ENCODE measurements at places on chromosomes 4 and X.

DNA sequence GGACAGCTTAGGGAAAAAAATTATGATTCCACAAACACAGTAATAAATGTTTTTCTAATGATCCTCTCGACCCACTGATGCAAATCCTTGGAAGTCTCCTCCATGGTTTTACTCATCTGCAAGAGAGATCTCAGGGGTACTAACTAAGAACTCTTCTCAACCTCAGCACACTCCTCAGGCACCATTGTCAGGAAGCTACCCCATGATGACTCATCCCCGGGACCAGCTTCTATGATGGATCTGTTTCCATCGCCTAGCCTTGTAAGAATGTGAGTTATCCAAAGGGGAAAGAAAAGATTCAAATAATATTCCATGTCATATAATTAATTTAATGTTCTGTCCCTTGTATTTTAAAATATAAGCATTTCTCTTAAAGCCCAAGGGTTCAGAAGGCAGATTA lies 816.1 kb upstream of the IGFBP7 start:
- no peak for DNase-seq

GRCh38 chr4:155339588-155339987 lies 37.2 kb downstream of the MAP9 start:
- DNase-seq = no peak

- DNase-seq = no peak
These were observed 61.6 kb upstream of the TMEM33 start for GRCh38 chr4:41873380-41874295.

DNA sequence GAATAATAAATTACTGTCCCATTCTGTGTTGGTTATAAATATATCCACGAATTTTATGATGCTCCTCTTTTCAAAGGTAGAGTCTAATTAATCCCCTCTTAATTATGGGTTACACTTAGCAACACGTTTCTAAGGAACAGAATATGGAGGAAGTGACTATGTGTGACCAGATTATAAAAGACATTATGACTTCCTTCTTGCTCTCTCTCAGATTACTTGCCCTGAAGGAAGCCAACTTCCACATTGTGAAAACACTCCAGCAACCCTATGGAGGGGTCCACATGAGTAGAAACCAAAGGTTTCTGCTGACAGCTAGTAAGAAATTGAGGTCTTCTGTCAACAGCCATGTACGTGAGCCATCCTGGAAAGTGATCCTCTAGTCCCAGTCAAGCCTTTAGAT lies 59.3 kb downstream of the WDFY3 start:
- DNase-seq = no peak

DNA sequence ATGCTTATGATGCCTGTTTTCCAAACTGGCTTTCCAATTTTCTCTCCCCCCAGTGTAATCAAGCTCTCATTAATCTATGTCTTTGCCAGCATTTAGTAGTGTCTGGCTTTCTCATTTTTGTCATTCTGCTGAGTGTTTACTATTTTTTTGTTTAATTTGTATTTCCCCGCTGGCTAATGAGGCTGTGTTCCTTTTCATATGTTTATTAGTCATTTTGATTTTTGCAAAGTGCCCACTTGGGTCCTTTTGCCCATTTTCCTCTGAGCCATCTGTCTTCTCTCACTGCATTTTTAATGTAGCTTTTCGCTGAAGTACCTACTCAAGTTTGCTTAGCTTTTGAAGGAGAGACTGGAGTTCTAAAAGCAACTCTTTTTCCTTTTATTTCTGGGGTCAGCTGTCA lies 14.7 kb downstream of the DCK start:
- no peak for DNase-seq

- DNase-seq = no peak
These were observed 243.4 kb upstream of the STS start for GRCh38 chrX:6904156-6904555.

- peak; percentile 78 for DNase-seq
These were observed 78.8 kb downstream of the CLDN22 start for GRCh38 chr4:183241322-183241640.

DNA sequence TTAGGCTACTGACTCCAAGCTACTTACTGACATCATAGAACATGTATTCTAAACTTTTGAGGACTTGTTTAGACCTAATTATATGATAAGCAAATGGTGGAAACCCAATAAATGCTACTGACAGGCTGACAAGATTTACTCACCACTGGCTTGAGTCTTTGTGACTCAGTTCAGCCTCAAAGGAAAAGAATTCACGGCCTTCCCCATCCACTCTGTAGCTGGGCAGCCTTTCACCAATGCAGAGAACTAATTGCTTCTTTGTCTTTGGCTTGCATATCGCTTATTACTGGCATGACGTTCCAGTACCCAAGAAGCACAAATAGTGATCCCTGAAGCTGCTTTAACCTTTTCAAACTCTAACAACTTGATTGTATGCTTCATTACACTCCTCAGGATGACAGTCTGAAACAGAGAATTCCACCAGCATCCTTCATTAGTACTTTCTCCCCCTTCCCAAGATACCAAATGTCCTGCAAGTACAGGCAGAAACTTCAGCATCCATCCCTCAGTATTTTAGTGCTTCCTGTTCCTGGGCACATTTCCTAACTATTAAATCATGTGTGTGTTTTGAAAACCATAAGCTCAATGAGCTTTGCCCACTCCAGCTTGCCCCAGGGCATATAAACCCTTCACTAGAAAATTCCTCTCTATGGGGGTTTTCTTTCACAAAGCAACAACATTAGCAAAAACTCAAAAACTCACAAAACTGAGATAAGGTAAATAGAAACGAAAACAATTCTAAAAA lies 298.1 kb upstream of the SLC7A11 start:
- no peak for DNase-seq

DNA sequence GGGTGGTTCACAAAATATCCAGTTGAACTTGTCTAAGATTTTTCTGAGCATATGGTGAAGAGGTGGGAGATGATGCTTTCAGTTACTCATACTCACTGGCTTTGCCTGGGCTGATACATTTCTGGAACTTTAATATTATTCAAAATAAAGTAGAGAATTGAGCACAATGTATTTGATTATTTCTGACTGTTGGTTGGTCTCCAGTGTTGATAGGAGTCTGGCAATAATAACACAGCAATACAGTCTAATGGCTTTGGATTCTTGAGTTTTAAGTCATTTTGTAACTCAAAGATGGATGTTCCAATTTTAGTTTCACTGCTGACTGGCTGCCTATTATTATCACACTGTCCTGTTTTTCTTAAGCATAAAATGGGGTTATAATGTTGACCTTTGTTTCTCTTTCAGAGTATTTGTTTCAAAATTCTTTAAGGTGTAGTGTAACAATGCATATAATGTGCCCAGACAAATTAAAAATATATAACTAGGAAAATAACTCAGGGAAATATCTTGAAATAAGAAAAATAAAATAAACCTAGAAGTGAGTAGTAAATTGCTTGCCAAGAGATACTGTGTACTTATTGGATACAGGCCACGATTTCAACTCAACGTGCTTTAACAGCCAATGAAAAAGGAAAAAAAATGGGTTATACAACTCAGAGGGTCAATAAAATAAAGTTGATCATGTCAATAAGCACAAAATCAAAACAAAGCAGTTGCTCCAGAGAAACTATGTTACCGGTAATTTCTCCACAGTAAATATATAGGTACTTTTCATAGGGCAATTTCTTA lies 99.0 kb downstream of the ARSJ start:
- DNase-seq = no peak

DNA sequence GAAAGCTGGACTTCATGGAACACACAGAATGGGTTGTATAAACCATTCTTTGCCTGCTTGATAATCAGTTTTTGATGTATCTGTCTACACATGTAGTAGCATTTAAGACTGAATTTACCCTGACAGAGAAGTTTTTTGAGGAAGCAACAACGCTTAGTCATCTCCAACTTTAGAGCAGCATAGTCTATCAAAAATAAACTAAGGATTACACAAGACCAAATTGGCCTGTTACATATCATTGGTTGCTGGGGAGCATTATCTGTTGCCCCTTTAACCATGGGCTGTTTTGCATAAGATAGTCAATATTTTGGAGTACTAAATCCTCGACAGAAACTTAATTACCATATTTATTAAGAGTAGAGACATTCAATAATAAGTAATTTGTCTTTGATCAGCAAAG lies 347.4 kb downstream of the FAM47B start:
- no peak for DNase-seq

DNA sequence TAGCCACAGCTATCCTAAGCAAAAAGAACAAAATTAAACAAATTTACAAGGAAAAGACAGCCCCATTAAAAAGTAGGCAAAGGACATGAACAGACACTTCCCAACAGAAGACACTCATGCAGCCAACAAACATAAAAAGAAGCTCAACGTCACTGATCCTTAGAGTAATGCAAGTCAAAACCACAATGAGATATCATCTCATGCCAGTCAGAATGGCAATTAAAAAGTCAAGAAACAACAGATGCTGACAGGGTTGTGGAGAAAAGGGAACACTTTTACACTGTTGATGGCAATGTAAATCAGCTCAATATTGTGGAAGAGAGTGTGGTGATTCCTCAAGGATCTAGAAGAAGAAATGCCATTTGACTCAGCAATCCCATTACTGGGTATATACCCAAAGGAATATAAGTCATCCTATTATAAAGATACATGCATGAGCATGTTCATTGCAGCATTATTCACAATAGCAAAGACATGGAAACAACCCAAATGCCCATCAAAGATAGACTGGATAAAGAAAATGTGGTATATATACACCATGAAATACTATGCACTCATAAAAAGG lies 163.0 kb upstream of the TET2 start:
- DNase-seq = no peak

DNA sequence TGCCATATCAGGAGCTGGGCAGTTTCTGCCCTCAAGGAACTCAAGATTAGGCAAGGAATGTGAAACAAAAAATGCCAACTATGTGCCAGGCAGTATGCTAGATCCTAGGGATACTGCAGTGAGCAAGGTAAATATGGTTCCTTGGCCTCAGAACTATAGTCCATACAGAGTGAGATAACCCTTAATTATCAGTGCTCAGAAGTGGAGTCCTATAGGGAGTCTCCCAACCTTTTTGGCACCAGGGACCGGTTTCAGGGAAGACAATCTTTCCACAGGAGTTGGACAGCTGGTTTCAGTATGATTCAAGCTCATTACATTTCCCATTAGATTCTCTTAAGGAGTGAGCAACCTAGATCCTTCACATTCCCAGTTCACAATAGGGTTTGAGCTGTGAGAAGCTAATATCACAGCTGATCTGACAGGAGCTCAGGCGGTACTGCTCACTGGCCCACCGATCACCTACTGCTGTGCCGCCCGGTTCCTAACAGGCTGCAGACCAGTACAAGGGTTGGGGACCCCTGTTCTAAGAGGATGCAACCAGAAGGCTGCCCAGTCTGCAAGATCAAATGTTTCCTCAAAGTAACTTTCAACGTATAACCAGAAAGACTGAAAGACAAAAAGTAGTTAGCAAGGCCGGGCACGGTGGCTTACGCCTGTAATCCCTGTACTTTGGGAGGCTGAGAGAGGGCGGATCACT lies 1.7 kb upstream of the SRP72 start:
- DNase-seq = no peak

GRCh38 chr4:150451883-150452282 lies 130.1 kb upstream of the MAB21L2 start:
- DNase-seq = no peak

- DNase-seq = no peak
These were observed 41.5 kb downstream of the HHIP start for GRCh38 chr4:144687466-144687865.

DNA sequence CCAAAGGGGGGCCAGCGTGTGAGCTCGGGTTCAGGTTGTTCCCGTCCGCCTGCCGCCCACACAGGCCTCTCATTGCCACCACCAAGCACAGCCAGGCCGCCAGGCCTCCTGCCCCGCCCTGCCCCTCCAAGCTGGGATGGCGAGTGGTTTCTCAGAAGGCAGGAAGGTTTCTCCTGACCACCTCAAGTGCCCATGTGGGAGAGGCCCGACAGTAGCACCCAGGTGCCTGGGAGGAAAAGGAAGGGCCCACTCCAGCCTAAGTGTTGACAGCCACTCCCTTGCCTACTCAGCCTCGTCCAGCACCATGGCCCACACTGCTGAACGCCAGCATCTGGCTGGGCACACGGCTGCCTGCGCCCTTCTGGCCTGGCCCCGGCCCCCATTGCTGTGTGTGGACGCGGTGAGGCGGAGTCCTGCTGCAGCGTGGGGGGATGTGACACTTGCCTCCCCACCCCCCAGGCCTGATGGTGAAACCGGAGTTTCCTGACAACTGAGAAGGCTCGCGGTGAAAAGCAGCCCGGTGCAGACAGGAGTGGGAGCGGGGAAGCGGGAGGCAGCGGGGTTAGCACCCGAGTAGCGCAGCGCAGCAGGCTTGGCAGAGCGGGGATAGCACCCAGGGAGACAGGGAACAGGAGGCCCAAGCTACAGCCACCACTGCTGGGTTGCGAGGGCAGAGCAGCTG lies 19.2 kb downstream of the FLNA start:
- no peak for DNase-seq

- no peak for DNase-seq
These were observed 42.1 kb upstream of the PSAPL1 start for GRCh38 chr4:7476820-7477219.

DNA sequence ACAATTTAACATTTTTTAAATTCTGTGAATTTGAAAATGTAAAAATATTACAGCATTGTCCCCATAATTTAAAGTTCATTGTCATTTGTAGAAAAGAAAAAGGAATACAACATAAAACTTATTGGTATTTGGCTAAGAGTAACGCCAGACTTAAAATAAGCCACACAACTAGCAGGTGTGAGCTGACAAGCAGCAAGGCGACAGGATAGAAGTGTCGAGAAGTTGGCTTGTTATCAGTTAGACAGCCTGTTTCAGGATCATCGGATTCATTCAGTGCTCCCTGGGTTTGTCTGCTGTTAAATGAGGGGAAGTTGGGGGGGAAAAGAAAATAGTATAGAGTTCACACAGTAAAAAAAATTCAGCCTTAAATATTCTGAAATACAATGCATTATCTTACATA lies 393.6 kb downstream of the IL15 start:
- no peak for DNase-seq

- DNase-seq = no peak
These were observed 671 bp upstream of the FHIP1A start for GRCh38 chr4:151408380-151408629.

- DNase-seq = no peak
These were observed 14.1 kb upstream of the PAPSS1 start for GRCh38 chr4:107734120-107734519.

DNA sequence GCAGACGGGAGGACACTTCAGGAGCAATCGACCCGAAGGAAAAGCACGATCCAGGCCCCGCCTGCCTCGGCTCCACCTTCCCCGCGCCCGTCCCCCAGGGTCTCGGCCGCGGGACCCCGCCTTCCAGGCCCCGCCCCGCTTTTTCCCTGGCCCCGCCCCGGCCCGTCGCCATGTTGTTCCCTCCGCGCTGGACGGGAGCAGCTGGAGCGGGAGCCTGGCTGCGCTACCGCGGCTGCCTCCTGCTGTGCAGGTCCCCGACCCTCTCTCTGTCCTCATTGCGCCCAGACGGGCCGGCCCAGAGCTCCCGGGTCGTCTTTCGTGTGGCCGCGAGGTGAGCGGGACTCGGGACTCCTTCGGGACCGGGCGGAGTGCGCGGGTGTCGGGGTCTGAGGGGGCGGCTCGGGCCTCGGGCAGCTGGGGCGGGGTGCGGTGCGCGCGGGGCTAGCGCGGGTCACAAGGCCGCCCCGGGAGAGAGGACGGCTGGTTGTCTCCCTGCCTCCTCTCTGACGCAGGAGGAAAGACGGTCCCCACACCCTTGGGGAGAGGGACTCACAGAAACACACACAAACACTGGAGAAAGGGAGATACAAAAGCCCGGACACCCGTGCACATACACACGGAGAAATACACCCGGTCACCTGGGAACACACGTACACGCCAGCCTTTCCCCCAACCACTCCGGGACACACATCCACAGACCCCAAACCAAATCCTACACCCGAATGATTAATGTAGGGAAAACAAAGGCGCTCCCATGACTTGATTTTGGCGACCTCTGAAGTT lies at the start of gene RAB9A:
Gene RAB9A, plus strand, starts transcription at position 171 of the 783 bp plus-strand sequence. CDS start 19,619 bp downstream, outside the sequence.
- peak; percentile 66 for DNase-seq
